IMR-90 (cell line): ENCODE measurements at places on chromosomes 7 and 10. TPM values are rescaled to one million over a fixed set of nuclear protein-coding genes. Genes with fewer than 3 reads are reported as not detected.

TMEM236 gene
- not detected in 2 replicates for polyA plus RNA-seq

C10orf67 gene
- polyA plus RNA-seq, result 0.14 and 0.15 TPM in 2 replicates

OPALIN gene
- polyA plus RNA-seq, result not detected in 2 replicates

FAM25A gene
- not detected in 2 replicates for polyA plus RNA-seq

STEAP4 gene
- not detected in 2 replicates for polyA plus RNA-seq

HMX2 gene
- polyA plus RNA-seq, result not detected in 2 replicates

CACNB2 gene
- 0.36 and 0.70 TPM in 2 replicates for polyA plus RNA-seq

DNA sequence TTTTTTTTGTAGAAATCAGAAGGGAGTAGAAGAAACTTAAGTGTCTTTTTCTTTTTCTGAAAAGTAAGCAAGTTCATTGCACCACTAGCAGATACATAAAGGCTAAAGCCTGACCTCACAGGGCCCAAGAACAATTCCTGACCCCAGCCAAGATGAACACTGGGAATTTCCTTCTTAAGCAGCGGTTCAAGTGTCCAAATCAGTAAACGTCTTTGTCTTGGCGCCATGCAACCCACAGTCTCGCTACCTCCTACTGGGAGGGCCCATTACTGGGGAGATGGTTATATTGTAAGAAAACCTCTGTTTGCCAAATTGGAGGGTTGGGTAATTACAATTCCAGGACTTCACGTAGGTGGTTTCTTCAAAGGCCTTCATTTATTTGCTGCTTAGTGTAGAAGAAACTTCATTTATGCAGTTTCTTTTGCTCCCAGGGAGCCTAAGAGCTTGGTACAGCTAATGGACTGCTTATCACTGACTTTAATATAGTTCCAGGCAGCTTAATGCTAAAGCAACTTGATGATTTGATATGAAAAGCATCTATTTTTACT, 58.3 kb upstream of the ADRB1 start:
- DNase-seq, result no peak

GRCh38 chr7:101255796-101256195, 10.9 kb upstream of the FIS1 start:
- no peak for DNase-seq

DNA sequence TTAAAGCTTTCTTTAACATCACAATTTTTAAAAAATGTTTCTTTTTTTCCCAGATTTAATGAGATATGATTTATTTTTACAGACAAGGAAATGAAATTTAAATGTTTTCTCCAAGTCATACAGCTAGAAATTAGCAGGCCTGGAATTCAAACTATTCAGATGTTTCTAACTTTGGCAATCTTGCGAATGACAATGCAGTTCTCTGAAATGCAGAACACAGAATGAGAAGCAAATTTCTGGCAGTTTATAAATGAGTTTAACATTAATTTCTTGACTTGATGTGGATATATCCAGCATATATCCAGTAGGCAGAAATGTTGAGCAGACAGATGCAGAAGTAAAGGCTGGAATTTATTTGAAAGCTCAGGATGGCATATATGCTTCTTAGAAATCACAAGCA, 227.5 kb downstream of the THSD7A start:
- no peak for DNase-seq

DNA sequence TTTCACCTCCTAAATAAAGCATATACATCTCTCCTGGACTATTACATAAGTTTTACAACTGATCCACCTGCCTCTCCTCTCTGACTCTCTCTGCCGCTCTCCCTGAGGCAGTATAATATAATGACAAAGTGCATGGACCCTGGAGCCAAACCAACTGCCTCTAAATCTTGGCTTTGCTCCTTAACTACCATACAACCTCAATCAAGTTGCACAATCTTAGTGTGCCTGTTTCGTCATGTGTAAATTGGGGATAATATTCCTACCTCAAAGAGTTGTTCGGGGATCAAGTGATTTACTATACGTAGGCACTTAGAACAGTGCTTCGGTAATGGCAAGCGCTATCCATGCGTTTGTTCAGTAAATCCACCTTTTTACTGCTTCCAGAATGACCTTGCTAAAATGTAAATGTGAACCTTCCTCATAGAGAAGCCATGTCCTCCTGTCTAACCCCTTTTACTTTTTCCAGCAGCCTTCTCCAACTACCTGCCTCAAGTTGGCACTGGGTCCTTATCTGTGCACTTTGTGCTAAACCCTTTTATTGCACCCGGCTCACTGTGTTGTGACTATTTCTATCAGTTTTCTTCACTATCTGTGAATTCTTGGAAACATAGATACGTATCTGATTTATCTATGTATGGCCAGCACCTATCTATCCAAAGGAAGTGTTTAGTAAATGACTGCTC, 30.6 kb upstream of the DLD start:
- no peak for DNase-seq

GRCh38 chr7:29335188-29336083, 140.9 kb downstream of the CHN2 start:
- DNase-seq, result no peak

GRCh38 chr10:131202990-131203389, 108.5 kb downstream of the TCERG1L start:
- no peak for DNase-seq

GRCh38 chr7:157233677-157234076, 95.0 kb downstream of the UBE3C start:
- peak; percentile 12 for DNase-seq

DNA sequence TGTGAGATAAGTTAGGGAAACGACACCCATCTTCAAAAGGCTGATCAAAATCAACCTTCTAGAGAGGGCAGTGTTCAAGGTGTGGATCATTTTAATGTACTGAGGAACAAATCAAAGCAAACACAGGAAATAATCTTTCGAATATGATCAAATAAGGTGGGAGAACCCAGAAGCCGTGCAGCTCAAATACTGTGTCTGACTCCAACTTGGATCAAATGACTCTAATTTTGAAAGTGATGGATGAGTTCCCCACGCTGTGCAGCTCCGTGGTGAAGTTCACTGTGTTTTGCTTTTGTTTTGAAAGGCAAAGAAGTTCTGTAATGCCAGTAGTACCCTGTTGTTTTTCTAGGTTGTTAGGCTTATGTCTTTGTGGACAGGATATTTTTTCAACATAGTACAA, 250.9 kb downstream of the SFMBT2 start:
- no peak for DNase-seq

GRCh38 chr10:36462194-36462593, 663.2 kb upstream of the ANKRD30A start:
- DNase-seq, result peak; percentile 22

DNA sequence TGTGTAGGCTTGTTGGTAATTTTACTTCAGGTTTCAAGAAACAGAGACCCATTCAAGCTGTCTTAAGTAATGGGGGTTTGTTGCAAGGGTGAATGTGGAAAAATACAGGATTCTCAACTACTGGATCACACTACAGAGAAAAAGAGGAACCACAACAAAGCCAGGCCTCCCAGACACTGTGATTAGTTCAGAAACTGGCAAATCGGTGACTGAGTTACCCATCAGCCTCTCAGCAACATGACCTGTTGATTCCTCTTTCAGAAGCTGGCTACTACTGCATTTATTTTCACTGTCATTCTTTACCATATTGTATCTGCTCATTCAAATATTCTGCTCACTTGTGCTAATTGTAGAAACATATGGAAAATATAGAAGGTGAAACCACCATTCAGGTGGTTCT, 16.0 kb downstream of the CCDC71L start:
- no peak for DNase-seq

DNA sequence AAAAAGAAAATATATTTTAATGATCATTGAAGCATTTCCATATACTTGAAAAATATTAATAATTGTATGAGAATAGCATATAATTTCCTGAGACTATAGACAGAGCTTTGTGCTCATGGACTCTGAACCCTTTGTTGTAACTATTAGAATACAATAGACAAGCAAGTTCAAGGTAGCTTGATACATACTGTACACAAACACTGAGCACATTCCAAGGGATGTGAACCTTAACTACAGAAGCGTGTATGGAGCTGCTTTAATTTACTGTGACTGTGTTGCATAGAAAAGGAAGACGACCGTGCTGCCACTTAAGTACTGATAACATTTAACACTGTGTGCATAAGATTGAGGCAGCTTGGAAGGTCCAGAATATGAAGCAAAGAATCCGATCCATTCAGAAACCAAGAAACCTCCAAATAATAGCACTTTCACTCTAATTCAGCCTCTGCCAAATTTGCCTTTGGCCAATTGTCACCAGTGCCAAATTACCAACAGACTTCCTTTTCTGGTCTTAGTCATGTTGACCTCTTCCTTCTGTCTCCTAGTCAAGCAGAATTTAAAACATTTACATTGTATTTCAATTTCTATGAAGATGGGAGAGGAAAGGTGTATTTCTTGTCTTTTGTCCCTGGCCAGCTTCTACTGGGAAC, 566.1 kb upstream of the GALNT17 start:
- no peak for DNase-seq

DNA sequence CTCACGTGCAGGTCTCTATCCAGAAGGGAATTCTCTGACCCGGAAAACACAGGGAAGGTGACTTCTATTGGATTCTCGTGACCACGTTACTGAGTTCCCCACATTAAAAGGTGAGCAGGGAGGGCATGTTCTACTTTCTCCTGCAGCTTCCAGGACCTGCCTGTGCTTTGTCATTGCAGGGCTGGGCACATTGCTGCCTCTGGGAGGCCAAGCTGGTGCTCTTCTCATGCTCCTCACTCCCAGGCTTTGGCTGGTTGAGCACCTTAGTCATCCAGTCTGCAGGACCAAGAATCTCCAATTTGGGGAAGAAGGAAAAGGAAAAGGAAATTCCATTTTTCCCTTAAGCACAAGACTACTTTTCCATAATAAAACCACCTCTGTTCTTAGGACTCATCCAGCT, 86.5 kb upstream of the TMEM72 start:
- no peak for DNase-seq

GRCh38 chr10:12135631-12136030, 6.2 kb downstream of the SEC61A2 start:
- DNase-seq, result peak; percentile 86

GRCh38 chr7:7237978-7238267, 55.6 kb downstream of the C1GALT1 start:
- DNase-seq, result no peak

DNA sequence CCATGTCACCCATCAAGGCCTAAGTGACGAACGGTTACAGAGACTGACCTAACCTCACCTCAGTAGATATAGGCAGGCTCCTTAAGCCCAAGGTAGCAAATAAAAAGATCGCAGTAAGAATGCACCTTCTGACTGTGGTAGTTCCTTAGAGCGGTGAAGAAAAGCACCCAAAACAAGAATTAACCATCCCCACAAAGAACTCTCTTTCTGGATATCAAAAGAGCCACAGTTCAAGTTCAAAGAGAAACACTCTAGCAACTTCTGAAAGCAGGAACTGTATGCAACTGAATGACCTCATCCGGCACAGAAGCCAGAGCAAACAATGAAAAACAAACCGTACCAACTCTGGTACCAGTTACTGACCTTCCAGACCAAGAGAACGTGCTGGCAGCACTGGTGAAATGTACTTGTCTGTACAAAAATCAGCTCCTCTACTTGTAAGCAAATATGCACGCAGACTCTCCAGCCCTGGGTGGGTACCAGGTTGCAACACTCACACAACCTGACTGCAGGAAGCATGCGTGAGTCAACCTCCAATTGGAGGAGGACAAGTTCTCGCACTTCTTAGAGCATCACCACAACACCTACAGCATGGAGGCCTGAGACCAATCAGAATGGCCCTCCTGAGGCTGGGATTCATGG, 202.7 kb downstream of the FAM107B start:
- peak; percentile 59 for DNase-seq

GRCh38 chr10:101856626-101857025, 13.0 kb upstream of the KCNIP2 start:
- peak; percentile 62 for DNase-seq

DNA sequence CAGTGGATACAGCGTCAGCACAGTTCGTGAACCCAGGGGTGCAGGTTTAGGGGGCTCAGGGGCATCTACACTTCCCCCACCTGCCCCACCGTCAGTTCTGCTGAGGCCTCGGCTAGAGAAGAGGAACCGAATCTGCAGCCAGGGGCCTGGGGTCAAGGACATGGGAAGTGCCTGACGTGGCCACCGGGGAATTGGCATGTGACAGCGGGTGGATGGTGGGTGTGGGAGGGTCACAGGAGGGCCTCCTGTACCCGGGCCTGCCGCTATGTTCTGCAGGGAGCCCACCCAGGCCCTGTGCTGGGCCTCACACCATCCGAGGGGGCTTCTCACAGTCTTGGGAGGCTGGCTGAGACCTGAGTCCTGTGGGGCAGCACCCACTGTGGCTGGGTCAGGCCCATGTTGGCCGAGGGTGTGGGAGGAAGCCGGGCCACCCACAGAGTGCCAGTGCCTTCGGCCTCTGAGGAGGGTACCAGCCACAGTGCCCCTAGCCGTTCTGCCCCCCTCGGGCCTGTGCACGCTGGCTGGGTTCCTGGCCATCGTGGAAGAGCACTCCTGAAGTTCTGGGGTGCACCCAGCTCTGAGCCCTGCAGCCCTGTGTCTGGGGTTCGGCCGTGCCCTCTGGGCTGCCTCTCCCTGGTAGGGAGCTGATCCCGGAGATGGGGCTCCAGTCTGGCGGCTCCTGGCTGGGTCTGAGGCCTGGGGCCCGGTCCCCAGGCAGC, 5.9 kb downstream of the TTYH3 start:
- DNase-seq, result no peak

GRCh38 chr10:34290412-34291081, 524.5 kb downstream of the PARD3 start:
- peak; percentile 87 for DNase-seq

- peak; percentile 95 for DNase-seq
Observed at GRCh38 chr7:22639396-22639795, 87.6 kb upstream of the IL6 start.

DNA sequence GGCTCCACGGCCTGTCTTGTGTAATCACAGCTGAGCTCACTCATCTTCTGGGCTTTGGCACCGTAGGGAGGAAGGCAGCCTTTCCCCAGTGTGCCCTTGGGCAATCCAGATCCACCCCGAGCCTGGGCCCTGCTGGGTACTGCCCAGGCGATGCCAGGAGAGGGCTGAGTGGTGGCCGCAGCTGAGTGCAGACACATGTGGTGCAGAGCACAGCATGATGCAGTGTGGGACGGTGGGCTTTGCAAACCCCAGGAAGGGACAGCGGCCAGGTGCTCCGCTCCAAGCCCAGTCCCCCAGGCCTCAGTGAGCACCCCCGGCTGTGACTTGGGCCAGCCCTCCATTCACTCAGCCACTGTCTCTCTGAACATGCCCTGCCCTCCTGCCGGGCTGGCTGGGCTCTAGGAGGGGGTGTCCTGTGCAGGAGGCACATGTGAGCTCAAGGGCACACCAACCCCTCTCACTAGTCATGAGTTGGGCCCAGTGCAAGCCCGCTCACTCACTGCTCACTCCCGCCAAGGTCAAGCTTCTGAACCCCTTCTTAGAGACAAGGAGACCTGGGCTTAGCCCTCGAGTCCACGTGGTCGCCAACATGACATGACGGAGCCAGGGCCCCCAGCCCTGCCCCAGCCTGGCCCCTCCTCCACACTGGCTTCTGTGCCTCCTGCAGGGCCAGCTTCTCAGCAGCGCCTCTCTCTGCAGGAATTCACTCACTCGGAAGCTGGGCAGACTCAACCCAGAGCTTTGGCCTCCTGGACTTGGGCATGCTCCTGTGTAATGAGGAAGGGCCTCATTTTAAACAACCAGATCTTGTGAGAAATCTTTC, 77.5 kb upstream of the INSIG1 start:
- no peak for DNase-seq
